ENCODE measurements at places on chromosomes 12 and 14.

DNA sequence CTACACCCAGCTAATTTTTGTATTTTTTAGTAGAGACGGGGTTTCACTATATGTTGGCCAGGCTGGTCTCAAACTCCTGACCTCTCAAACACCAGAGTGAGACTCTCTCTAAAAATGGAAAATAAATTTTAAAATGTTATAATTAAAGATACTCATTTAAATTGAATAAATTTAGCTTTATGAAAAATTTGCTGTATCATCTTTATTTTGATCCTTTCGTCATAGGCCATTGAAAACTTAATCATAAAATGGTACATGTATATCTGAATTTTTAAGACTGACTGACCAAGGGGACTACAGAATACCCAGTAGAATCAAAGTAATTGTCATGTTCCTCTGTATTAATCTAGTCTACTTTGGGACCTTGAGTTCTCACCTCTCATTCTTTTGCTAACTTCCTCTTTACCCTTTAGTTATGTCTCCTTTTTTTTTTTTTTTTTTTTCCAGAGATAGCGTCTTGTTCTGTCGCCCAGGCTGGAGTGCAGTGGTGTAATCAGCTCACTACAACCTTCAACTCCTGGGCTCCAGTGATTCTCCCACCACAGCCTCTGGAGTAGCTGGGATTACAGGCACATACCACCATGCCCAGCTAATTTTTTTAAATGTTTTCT is 9.5 kb downstream of the RAB5B start:
- no peak for DNase-seq

GRCh38 chr12:93156086-93156716 is 221.5 kb upstream of the NUDT4 start:
- DNase-seq, result no peak

DNA sequence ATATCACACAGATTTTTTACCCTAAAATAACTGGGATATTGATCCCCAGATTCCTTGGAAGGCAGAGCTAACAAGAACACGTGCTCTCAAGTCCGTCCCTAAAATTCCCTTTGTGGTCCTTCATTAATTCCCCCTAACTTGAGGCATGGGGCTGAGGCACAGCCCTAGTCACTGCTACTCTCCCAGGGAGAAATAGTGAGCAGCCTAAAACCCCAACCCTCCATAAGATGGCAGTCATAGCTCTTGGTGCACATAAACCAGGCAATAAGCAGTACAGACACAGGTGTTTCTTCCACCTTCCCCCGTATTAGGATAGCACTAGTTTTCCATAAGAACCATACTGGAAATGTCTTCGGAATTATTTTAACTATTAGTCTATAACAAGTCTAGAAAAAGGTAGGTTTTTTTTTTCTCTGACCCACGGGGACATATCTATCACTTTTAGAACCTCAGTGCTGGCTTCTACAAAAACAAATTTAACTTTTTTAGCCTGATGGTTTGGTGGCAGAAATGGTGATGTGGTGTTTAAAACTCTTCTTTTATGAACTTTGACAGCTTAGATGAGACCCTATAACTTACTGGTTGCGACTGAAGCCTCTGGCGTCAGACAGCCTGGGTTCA is 3.1 kb upstream of the ARHGEF40 start:
- no peak for DNase-seq

- no peak for DNase-seq
Observed at GRCh38 chr14:99892406-99892805, 99.2 kb downstream of the EML1 start.

DNA sequence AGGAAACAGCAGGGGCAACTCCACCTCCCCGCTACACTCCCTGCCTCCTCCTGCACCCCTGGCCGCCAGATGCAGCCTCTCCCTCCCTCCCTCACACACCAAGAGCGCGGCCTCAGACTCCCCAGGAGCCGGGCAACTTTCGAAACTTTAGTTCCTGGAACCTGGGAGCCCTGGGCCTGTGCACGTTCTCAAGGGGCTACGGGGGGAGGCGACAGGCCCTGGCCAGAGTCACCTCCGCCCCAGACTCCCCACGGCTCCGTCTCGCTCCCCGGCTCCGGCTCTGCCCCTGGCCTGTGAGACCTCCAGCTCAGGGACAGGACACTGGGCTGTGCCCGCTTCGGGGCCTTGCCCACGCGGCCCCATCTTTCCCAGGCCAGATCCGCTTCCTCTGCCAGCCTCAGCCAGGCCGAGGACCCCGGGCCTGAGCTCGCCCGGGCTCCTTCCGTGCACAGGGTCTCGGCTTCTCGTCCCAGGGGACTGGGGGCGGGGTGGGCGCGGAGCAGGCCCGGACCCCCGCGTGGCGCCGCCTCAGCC is 5.5 kb downstream of the AMN start:
- DNase-seq, result no peak

DNA sequence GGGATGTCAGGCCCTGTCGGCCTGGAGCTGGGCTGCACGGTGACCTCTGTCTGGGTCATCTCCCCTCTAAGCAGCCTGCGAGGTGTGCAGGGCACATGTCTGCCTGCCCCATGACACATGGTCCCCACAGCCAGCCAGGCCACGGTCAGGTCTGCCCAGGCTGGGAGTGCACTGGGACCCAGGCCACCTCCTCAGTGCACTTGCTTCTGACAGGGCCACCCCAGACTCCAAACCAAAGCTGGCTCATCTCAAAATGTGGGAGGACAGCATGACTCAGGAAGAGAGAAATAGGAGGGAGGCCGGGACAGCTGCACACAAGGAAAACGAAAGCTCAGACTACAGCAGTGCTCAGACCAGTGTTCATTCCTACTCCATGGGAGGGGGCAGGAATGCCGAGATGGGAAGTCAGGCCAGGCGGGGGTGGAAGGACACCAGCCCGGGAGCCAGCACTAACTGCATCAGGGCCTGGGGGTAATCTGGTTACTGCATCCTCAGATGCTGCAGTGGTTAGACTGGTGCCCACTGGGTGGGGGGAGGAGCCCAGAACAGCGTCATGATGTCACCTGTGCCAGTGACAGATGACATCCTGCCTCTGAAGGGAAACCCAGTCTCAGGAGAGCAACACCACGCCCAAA is 4.0 kb downstream of the P2RX2 start:
- DNase-seq, result no peak

DNA sequence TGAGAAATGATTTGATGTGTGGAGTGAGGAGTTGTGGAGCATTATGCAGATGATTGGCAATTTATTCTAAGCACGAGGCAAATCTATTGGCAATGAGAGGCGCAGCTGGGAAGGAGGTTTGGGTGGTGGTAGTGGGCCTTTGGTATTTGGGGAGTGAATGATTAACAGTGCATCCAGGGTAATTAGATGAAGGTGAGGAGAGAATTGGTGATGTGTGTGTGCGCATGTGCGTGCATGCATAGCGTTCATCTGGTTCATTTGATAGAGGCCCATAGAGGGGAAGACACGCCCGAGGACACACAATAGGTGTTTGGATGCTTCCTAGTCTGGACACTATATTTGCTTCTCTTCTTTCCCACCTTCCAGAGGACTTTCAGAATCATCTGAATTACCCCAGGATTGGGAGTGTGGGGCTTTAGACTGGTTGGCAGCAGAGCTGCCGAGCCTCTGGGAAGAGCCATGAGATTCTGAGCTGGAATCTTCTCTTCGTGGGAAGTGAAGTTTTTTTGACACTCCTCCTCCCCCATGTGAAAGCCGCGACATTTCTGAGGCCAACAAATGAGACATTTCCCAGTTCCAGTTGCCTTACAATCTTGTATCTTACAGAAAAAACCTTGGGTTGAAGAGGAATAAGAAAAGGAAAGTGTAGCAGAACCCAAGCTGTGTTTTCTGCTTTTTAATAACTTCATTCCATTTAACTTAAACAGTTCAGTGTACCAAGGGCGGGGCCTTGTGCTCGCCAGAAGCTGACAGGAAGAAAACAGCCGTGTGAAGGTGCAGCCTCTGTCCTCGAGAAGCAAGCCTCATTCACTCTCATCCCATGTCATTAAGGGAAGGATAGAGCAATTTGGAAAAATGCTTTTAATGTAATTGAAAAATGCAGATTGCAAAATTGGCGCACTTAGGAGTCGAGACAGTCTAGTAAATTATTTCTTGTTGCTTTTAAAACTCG is 65.2 kb downstream of the SLC25A47 start:
- no peak for DNase-seq

GRCh38 chr14:40806471-40806870 is 800.2 kb upstream of the LRFN5 start:
- DNase-seq, result no peak

- peak; percentile 67 for DNase-seq
Observed at GRCh38 chr12:6230321-6231110, 30.3 kb downstream of the CD9 start.

DNA sequence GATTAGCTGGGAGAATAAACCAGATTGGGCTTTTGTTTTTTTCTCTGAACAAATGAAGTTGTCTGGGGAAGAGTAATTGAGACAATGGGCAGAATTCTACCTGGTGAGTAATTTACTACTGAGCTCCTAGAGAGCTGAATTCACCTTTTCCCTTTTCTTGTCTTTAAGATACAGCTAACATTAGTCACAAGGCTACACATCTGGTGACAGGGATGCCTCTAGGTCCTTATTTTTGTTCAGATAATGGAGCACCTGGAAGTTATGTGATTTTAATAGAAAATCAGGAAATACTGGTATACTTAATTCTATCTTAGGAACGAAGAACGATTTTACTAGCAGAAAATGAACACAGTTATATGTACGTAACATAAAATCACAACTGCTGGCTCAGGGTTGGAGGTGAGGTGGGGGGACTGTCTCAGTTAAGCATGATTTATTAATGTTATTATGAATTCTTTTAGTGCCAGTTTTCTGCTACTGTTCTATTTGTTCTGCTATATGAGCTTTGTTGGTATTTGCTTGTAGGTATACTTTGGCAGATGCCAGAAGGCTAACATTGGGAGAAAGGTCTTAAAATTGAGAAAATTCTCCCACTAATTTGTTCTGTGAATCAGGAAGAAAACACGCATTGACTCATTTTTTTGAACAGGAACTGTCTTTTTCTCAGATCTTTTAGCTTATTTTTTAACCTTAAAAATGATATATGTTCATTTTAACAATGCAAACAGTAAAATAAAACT is 482.7 kb upstream of the RGS6 start:
- DNase-seq, result no peak

DNA sequence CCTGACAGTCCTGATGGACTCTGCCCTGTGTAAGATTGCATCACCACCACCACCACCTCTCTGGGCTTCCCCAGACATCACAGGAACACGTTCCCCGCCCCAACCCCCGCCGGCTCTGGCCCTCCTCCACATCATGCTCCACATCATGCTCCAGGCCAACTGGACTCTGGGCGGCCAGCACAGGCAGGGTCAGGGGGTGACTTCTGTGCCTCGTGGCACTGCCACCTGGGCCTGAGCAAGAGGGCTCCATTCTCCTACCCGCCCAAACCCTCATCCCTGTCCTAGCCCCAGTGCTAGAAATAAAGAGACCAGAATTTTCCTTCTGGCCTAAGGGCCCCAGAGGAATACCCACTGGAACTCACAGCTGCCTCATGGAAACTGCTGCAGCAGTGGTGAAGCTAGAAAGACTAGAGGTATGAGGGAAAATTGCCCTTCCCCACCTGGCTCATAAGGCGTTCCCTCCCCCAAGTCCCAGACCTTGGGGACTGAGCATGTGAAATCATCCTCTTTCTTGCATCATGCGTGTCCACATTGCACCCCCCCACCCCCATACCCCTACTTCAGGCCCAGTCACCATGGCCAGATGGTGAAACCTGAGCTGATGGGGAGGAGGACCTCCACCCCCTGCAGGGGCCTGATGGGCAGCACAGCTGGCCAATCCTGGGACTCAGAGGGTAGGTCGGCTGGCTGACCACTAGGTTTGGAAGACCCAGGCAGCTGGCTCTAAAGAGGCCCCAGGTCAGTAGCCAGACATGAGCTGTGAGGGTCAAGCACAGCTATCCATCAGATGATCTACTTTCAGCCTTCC is at the start of gene INHBE:
INHBE (plus strand) TSS at position 742 of the 808 bp plus-strand sequence. CDS start 230 bp downstream, outside the sequence.
- no peak for DNase-seq

DNA sequence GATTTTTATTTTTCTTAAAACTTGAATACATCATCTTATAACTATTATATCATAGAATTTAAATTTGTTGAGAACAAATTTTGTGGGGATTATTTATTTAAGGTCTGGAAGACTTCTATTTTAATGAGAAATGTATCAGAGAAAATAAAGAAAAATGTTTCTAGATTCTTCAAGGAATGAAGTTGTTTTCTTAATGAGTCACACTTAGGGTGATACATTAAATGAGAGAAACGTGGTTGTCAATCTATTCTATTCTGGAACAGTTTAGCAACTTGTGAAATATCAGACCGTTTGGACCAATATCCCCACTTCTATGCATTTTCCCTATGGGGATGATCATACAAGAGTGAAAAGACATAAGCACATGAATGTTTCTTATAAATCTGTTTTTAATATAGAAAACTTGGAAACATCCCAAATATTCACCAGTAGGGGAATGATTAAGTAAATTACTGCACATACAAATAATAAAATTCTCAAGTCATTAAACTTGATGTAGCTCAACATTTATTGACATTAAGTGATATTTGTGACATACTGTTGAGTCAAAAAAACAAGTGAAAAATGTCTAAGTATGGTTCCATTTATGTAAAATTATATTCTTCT is 88.5 kb downstream of the E2F7 start:
- DNase-seq, result no peak

DNA sequence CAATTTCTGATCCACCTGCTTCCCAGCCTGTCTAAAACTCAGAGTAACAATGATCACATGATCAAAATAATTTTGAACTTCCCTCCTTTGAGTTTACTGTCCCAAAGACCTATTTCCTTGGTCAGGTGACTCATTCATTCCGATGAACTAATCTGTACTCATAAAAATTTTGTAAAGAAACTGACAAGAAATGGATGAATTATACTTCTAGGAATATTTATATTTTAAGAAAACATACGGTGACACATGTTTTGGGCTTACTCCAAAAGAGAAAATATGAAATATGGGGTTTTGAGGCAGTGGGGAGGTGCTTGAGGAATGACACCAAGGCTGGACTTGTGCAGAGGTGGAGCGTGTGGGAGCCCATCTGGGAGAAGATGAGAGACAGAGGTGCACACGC is 42.0 kb downstream of the GUCY2C start:
- no peak for DNase-seq

GRCh38 chr12:131619736-131620506 is 91.0 kb upstream of the SFSWAP start:
- DNase-seq, result no peak

DNA sequence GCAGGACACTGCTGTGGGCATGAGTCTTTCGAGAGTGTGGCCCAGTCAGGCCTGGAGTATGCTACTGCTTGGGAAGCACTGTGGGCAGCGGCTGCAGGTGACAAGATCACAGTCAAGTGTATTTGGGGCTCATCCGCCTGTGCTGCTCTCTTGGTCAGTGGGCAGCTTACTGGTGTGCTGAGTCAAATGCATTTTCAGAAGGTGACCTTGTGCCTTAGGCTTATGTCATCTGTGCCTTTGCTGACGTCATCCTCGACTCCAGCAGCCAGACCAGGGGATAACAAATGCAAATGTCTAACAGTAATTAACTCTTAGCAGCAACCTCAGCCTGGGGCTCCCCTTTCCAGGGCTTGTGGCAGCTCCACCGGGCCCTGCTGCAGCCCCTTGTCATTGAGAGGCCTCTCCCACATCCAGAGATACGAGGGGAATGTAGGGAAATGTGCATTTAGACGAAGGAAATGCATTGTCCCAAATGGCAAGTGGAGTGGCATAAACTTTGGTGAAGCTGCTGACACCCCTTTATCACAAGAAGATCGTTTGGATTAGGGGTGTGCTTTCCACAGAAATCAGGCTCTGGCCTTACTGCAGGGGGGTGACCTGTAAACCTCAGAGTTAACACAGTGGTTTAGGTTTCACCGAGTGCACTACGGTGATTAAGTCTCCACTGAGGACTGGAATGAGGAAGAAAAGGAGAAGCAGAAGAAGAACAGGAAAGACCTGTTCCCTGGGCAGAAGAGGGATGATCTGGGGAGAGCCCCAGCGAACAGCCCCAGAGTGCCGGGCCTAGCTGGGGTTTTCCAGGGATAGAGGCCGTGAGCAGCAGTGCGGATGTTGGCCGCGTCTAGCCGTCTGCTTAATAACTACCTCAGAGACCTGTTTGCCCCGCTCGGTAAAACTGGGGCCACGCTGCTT is 39.7 kb downstream of the PSMA6 start:
- no peak for DNase-seq

All from T-cell (primary cell).